Kidney epithelial cell (primary cell): ENCODE measurements at places on chromosomes 6 and 20.

DNA sequence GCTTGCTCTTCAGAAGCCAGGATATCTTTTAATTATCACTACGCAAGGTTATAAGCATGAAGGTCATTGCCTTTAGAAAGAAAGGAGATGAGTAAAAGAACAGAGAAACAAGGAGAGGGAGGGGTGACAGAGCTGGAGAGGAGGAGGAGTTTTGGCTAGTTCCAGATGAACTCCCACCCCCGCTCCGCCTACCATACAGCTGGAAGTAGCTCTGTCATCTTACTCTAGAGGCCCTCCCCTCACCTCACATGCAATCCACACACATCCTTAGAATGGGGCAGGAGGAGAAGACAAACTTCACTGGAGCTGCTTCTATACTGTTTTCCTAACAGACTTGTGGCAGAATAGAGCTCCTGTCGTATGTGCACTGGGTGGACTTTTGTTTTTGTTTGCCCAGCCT is 144.7 kb downstream of the SCML4 start:
- no peak for DNase-seq

GRCh38 chr6:143747347-143747842 is 69.6 kb downstream of the PHACTR2 start:
- DNase-seq = no peak

DNA sequence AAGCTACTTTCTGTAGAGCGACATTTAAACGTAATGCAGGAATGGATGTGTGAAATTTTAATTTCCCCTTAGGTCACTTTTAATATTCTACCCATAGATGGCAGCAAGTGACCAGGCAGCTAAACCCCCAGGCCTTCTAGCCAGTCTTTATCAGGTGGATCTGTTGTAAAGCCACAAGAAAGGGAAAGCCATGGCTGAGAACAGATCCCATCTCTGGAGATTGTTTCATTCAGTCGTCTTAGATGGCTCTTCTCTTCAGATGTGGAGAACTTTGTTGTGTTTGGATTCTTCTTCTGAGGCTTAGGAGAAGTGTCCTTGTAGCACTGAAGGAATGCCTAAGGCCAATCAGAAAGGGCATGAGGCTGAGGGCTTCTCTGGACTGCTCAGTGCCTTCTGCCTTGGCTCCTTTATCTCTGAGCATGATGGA is 15.8 kb upstream of the RNF182 start:
- no peak for DNase-seq

- no peak for DNase-seq
Measured at GRCh38 chr6:140208286-140208685, 833.8 kb upstream of the CITED2 start.

- DNase-seq = no peak
Measured at GRCh38 chr20:50534567-50534966, 24.4 kb downstream of the PTPN1 start.

GRCh38 chr20:18039063-18039462 is 18.7 kb downstream of the OVOL2 start:
- no peak for DNase-seq

GRCh38 chr6:142349215-142349823 is 47.5 kb downstream of the ADGRG6 start:
- DNase-seq = no peak

DNA sequence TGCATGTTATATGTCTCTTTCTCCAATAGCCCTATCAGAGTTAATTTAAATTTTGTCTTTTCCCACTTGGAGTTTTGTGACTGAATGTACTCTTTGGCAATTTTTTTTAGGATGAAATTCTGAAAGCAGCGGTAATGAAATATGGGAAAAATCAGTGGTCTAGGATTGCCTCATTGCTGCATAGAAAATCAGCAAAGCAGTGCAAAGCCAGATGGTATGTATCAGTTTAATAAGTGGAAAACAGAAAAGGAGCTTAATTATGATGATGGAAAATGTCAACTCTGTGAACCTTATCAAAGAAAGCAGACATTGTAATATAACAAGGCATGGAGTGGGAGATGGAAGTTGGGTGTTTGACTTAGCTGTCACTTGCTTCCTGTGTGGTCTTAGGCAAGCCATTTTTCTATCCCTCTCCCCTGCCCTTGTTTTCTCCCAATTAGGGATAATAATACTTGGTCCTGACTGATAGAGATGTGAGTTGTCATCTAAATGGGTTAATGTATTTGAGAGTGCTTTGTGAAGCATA is 2.7 kb downstream of the CDC5L start:
- no peak for DNase-seq

- DNase-seq = no peak
Measured at GRCh38 chr20:38997622-38998021, 35.5 kb downstream of the DHX35 start.

DNA sequence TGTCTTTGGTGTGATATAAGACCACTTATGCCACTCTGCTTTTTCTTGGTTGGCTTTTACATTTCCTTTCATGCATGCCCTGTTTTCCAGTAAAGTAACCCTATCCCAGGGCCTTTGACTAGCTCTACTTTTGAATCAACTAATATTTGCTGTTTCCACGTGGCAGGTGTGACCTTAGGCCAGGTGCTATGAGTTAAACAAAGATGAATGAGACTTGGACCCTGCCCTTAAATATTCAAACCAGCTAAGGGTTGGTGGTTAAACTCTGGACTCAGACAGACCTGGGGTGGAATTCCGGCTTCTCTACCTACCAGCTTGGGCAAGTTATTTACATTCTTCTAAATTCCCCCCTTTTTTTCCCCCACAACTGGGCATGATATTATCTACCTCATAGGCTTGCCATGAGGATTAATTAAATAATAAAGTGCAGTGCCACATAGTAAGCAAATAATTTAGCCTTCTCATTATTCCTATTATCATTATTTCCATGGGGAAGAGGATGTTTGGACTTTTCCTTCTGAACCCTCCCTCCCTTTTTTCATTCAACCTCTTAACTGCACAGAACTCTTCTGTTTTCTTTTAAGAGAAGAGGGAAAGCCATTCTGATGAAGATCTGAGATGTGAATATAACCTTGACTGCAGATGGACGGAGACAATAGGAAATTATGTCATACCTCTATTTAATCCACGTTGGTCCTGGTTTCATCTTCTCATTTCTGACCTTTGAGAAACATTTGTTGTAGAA is 143.6 kb upstream of the TNFAIP3 start:
- DNase-seq = no peak

- no peak for DNase-seq
Measured at GRCh38 chr6:16352258-16352635, 113.9 kb downstream of the GMPR start.

DNA sequence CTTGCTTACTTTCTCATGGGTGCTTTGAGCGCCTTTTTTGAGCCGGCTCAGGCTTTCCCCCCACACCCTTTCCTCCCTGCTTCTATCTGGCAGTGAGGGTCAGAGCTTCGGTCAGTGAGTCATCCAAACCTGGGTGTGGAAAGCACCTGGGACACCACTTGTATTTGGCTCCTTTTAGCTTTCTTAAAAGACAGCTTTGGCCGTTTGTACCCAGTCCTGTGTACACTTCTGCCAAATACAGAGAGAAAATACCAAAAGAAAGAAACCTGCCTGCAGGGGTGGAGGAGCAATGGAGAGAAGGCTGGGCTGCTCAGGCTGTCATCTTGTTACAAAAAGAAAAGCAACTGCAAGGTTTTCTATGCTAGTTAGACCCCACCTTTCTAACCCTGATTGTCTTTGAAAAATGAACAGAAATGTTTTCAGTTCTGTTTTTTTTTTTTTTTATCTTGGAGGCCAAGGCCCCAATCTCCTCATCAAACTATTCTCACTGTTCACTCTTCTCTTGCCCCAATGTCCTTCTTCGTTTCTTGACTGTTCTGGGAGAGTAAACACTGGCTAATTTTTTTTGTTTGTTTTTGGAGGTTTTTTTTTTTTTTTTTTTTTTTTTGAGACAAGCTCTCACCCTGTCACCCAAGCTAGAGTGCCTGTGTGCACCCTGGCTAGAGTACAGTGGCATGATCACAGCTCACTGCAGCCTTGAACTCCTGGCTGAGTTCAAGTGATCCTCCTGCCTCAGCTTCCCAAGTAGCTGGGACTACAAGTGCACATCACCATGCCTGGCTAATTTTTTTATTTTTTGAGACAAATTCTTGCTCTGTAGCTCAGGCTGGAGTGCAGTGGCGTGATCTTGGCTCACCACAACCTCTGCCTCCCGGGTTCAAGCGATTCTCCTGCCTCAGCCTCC is 76.4 kb downstream of the SSR1 start:
- DNase-seq = no peak

DNA sequence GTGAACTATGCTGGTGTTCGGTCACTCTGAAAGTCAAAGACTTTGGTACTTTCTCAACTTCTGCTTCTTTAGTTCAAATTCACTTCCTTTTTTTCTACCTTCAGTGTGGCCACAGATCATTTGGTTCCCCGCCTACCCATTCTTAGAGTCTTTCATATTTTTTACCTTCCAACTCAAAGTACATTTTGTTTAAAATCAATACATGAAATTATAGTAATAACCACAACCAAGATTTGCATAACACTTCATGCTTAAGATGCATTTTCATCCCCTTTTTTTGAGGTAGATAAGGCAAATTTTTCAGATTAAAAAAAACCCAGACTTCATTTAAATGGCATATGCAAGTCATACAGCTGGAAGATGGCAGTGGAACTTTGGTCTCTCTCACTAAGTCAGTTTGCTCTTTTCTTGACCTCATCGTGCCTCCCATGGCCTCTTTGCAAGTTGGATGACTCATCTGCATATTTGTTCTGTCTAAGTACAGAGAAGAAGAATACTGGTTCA is 11.9 kb upstream of the CNR1 start:
- DNase-seq = no peak

DNA sequence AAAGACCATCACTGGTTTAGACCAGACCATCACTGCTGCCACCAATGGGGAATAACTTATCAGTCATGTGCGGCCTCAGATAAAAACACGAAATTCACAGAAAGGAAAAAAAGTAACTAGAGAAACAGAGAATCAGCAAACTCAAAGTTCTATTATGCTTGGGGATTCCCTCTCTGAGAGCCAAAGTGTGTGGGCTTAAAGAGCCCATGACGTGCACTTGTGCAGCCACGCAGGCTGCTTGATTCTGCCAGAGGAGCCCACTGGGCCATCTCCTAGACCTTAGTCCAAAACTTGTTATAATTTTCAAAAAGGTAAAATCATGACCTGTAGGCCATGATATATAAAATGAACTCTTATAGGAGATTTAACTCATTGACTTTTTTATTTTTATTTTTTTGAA is 15.2 kb downstream of the RAB44 start:
- DNase-seq = no peak

DNA sequence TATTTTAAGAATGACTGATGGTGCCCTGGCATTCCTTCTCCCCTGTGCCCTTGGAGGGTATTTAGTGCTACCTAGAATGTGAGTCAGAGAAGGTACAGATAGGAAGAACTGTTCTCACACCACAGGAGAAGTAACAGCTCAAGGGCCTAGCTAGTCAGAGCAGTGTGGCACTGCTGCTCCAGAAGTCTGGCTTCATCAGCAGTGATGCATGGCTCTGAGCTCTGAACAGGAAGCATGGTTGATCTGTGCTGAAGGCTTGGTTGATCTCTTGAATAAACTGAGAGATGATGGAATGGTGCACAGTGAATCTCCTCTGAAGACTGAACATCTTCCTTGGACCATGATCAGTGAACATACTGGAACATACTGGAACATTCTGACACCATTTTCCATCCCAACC is 425.3 kb upstream of the SLC35B3 start:
- DNase-seq = no peak

DNA sequence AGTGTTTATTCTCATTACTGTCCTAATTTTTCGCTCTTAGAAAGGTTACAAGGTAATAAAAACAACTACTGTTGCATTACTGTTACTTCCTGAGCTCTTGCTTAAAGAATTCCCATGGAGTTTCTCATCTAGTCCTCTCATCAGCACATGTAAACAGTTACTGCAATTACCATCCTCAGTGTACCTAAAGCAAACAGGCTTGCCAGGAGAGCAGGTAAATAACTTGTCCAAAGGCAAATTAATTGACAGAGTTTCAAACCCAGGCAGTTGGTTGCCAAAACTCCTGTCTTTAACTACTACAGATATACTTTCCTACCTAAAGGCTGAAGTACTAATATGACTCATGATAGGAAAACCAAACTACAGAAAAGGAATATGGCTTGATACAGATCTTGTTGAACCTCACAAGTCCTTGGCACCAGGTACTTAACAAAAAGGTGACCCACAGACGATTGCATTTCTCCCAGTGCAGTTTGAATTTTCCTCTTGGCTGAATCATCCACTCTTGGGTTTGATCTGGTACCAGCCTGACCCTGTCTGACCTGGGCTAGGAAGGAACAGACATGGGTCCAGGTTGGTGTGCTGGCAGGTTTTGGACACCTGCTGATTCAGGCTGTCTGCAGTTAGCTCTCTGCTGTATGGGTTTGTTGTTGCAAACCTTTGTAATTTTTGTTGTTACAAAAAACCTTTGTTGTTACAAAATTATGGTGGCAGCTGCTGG is 153.0 kb downstream of the CFAP61 start:
- DNase-seq = no peak

GRCh38 chr6:116025405-116025804 is 35.3 kb downstream of the FRK start:
- DNase-seq = no peak

DNA sequence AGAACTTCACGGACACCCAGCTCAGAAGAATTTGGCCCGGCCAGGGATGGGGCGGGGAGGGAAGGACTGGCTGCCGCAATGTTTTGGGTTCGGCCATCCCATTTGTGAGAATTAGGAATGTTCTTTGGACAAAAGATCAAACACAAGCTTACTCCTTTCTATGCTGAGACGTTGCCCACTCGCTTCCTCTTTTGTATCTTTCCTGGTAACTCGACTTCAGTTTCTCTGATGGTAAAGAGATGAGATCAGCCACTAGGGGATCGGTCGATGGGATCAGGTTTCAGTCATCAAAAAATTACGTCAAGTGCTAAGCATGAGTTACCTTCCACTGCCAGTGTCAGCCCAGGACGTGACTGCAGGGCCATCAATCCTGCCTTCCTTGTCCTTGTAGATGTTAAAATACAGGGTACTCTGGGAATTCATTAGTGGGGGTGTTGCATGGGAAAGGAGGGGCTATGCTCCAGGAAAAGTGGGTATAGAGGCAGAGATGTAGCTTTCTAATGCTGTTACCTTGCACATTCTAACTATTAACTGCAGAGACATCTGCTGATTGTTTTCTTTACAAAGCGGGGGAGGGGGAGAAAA is 190.2 kb downstream of the TSHZ2 start:
- peak; percentile 74 for DNase-seq

DNA sequence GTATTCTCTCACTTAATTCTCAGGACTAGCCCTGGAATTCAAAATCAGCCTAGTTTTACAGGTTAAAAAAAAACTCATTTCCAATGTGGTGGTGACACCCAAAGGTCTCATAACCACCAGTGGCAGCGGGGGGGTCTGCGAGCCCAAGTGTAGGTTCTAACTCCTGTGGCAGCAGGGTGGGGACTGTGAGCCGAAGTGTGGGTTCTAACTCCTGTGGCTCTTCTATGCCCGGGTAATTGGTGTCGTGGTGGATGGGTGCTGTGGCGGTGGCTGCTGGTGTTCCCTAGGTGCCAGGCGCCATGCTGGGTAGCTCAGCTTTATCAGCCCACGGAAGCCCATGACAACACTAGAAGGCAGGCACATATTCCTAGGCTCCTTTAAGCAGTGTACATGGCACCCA is 4.9 kb upstream of the ANKRD60 start:
- DNase-seq = no peak
